Activated CD8-positive, alpha-beta memory T cell treated with anti-CD3 and anti-CD28 coated beads for 1 hour (primary cell): ENCODE measurements at places on chromosomes 7 and 10.

GRCh38 chr7:94231305-94231704 is 163.4 kb upstream of the COL1A2 start:
- DNase-seq: no peak

DNA sequence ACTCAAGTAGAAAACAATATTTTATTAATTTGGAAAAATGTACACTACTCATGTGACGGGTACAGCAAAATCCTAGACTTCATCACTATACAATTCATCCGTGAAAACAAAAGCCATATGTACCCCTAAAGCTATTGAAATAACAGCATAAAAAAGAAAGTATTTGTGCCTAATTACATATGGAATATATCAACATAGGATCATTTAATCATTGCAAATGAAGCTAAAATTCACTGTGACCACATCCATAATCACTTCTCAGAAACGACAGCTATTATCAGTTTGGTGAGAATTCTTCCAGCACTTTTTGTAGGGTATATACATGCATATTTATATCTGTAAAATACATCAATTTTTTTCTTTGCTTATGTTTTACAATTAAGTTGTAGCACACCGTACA is 128.0 kb downstream of the ARL4A start:
- DNase-seq: no peak

GRCh38 chr10:96367470-96367869 is 8.7 kb upstream of the OPALIN start:
- DNase-seq: no peak

DNA sequence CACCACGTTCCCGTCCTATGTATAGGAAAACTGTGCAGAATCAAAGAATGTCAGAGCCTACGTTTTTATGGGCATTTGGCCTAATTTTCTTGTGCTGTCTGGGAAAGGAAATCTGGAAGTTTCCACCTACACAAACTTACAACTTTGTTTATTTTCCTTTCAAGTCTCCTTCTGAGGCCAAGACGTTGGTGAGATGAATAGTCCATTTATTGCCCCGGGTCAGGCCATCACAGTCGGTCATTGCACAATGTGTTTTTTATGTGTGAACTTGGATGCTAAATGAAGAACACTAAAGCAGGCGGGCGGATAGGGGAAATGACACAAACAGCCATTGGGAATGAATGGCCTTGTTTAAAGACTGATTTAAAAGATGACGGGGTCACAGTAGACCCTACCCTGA is 38.6 kb downstream of the TRIL start:
- no peak for DNase-seq

DNA sequence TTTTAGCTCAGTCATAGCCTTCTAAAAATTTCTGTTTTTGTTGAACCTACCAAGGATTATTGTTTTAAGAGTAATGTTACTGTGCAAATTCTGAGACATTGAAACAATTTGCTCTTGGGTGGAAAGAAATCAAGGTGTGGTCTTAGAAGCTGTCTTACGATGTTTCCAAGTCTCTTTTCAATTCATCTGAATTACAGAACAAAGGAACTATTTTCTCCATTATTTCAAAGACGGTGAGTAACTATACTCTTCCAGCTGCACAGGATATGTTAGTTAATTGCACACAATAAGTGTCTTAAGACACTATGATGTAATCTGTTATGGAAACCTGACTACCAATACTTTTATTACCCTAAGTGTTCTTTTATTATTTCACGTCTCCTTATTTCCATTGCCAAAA is 106.8 kb upstream of the POM121L12 start:
- no peak for DNase-seq

DNA sequence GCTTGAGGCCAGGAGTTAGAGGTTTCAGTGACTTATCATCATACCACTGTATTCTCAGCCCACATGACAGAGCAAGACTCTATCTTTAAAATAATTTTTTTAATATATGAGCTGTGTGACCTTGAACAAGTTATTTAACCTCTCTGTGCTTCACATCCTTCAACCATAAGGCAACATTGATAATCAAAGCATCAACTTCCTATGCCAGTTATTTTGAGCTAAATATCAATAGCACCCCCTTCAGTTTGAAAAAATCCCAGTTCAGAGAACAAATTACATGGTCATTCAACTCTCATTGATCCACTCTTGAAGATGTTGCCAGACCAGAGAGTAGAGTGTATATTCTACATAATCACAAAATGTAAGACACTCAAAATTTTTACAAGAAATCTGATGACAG is 53.0 kb downstream of the ASNS start:
- DNase-seq: no peak
